LoVo (cell line): ENCODE measurements at places on chromosomes 7 and 10.

- no peak for DNase-seq
Measured at GRCh38 chr10:100534726-100535125, 1.0 kb upstream of the HIF1AN start.

DNA sequence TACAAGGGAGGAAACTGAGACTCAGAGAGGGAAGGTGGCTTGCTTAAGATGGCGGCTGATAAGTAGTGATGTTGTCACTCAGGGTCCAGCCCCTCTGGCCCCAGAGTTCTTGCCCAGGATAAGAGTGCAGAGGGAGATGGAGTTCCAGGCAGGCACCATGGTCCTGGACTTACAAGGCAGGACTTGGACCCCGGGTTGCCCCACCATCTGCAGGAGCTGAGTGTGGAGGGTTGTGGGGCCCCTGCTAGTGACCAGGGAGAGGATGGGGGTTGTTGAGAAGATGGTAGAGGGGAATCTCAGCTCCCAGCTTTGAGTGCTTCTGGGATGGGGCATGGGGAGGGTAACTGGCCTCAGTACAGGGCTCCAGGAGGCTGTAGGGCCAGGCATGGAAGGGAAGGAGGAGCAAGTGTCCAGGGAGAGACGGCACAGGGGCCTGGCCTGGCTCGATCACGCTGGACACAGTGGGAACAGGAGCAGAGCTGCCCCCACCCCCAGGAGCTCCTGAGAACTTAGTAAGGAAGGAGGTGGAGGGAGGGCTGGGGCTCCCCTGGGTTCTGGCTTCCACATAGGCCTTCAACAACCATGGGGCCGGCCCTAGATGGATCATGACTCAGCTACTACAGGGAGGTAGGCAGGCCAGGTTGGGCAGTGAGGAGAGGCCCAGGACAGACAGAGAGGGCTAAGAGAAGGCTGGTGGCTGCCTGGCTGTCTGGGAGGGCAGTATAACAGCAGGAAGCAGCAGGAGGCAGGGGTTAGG, 28.2 kb downstream of the PPIF start:
- no peak for DNase-seq

DNA sequence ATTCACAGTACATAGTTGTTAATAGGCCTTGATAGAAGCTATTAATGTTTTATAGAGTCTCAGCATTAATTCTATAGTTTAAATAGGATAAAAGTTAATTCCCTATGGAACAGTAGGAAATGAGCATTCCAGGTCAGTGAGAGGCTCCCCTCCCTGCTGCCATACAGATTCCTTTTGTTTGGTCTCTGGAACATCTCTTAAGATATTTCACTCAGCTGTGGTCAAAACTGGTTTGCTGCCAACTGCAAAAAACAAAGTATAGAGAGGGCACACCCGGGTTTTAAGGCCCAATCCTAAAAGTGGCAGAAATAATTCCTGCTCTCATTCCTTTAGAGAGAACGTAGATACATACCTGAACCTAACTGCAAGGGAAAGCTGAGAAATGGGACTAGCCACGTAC, 51.3 kb downstream of the MDFIC start:
- DNase-seq, result no peak

- DNase-seq, result peak; percentile 53
Measured at GRCh38 chr10:77168861-77169260, 468.7 kb downstream of the KCNMA1 start.

DNA sequence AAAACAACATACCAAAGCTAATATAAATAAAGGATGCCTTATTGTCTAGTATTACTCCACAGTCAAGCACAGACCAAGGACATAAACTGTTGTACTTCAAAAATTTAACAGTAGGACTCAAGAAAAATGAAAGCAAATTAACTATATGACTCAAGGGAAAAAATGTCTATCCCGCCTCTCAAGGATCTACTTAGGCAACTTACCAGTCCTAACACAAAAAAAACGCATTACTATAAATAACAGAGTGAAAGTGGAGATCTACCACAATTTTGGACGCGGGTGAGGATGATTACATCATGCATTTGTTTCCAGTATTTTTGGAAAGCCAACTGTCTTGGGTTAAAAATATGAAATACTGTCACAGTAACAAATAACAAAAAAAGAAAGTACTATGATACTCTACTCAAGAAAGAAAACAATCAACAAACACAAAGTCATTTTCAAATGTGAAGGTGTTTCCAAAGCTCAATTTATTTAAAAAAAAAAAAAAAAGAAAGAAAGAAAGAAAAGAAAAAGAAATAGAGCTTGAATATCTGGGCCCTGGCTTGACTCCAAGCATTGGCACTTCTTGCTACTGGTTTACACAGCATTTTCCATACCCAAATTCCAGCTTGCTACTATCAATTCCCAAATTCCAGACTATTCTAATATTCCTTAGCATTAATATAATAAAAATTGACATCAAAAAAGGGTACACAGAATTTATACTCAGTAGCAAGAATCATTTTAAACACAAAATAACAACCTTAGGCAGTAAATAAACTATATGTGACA, 99.4 kb downstream of the RSU1 start:
- no peak for DNase-seq

GRCh38 chr10:32471232-32471631, 25.3 kb downstream of the CCDC7 start:
- DNase-seq, result no peak

GRCh38 chr7:29109899-29110298, 36.4 kb downstream of the CPVL start:
- DNase-seq, result no peak

DNA sequence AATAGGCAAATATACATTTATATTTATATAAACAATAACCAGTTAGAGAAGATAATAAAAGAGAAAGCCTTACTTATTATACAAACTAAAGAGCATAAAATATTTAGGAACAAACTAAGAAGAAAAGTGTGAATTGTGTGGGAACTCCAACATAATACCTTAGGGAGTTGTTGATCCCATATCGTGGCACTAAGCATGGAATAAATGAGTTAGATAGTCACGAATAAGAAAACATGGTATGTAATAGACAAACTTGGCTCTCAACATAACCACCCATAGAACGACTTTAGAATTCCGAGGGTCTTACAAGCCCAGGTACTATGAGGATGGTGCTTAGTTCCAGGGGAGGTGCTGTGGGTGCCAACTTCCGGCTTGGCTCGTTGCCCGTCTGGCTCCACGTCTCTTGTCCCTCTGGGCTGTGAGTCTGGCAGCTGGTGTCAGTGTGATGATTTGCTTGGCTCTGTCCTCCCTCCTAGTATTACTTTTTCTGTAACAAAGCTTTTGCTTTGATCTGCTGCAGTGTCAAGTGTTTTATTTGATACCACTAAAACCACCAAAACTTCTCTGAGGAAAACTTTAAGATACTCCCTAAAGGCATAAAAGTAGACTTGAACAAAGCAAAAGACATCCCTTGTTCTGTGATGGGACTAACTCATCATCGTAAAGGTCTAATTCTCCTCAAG, 9.5 kb upstream of the RBM20 start:
- peak; percentile 63 for DNase-seq
